ENCODE measurements at places on chromosomes 3 and 15. TPM values are rescaled to one million over a fixed set of nuclear protein-coding genes. Genes with fewer than 3 reads are reported as not detected.

EFCAB12 gene
- total RNA-seq = not detected

NR1I2 gene
- total RNA-seq = 1.1 TPM

GUCA1C gene
- total RNA-seq = not detected

TMC3 gene
- 0.68 TPM for total RNA-seq
